ENCODE measurements at places on chromosomes 5 and 9. TPM values are rescaled to one million over a fixed set of nuclear protein-coding genes. Genes with fewer than 3 reads are reported as not detected.

UBE2QL1 gene
- not detected for total RNA-seq

SLC34A3 gene
- not detected for total RNA-seq

FAM221B gene
- not detected for total RNA-seq

SEMA6A gene
- 7.2 TPM for total RNA-seq

FREM1 gene
- total RNA-seq: not detected

SAXO1 gene
- not detected for total RNA-seq

NXNL2 gene
- 1.2 TPM for total RNA-seq

FRMPD1 gene
- not detected for total RNA-seq

WDR31 gene
- 1.2 TPM for total RNA-seq

ADAMTS13 gene
- 0.21 TPM for total RNA-seq

CNOT8 gene
- 70.8 TPM for total RNA-seq

PCDHGA12 gene
- total RNA-seq: 3.9 TPM

IFNA13 gene
- not detected for total RNA-seq

LHX3 gene
- total RNA-seq: not detected

TSTD2 gene
- total RNA-seq: 10.7 TPM

TRIM36 gene
- 1.3 TPM for total RNA-seq

STK32A gene
- 0.72 TPM for total RNA-seq

PCDHB5 gene
- total RNA-seq: 0.64 TPM

MARCOL gene
- not detected for total RNA-seq

GABRA6 gene
- total RNA-seq: not detected

MEIKIN gene
- not detected for total RNA-seq

CCNG1 gene
- 320 TPM for total RNA-seq

FAM151B gene
- total RNA-seq: 0.48 TPM

CKMT2 gene
- total RNA-seq: not detected

GRM6 gene
- total RNA-seq: not detected

TRPM6 gene
- not detected for total RNA-seq

NR2F1-AS1 gene
- under 0.01 TPM for total RNA-seq

FRRS1L gene
- not detected for total RNA-seq

PTGS1 gene
- total RNA-seq: 1.9 TPM

KCNMB1 gene
- not detected for total RNA-seq

PLK2 gene
- 707 TPM for total RNA-seq

SLC6A18 gene
- not detected for total RNA-seq

PCDHA6 gene
- total RNA-seq: 0.48 TPM

OBP2B gene
- total RNA-seq: not detected

OR1J2 gene
- not detected for total RNA-seq

LRRC14B gene
- total RNA-seq: not detected

SURF2 gene
- 72.9 TPM for total RNA-seq

CCDC192 gene
- total RNA-seq: not detected

MGAT4B gene
- 225 TPM for total RNA-seq

FAM169A gene
- total RNA-seq: 16.4 TPM

TMEM215 gene
- not detected for total RNA-seq

FAM81B gene
- not detected for total RNA-seq

FSTL4 gene
- not detected for total RNA-seq

TNC gene
- total RNA-seq: 254 TPM

SLC46A2 gene
- total RNA-seq: not detected

SHOC1 gene
- not detected for total RNA-seq

UNC13B gene
- total RNA-seq: 18.8 TPM

JMY gene
- 10.6 TPM for total RNA-seq

AFAP1L1 gene
- total RNA-seq: 26.0 TPM

Data from tracheal epithelial cell (primary cell).